ENCODE measurements at places on chromosomes 6 and 20.

DNA sequence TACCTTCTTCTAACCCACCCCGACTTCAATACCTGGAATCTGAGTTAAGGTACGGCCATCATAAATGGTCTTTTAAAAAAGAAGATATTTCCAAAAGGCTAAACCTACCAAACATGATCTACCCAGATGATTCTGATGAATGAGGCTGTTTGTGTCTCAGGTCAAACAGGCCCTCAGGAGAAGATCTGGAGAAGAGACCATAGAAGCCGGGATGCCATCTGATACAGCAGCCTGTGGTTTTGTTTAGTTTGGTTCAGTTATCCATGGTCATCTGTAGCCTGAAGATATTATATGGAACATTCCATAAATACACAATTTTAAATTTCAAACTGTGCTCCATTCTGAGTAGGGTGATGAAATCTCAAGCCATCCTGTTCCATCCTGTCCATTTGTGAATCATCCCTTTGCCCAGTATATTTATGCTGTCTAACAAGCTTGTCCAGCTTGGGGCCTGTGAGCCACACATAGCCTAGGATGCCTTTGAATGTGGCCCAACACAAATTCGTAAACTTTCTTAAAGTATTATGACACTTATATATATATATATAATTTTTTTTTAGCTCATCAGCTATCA lies 4.0 kb upstream of the CAP2 start:
- no peak for DNase-seq

GRCh38 chr6:47247227-47247797 lies 62.4 kb downstream of the TNFRSF21 start:
- peak; percentile 19 for DNase-seq

DNA sequence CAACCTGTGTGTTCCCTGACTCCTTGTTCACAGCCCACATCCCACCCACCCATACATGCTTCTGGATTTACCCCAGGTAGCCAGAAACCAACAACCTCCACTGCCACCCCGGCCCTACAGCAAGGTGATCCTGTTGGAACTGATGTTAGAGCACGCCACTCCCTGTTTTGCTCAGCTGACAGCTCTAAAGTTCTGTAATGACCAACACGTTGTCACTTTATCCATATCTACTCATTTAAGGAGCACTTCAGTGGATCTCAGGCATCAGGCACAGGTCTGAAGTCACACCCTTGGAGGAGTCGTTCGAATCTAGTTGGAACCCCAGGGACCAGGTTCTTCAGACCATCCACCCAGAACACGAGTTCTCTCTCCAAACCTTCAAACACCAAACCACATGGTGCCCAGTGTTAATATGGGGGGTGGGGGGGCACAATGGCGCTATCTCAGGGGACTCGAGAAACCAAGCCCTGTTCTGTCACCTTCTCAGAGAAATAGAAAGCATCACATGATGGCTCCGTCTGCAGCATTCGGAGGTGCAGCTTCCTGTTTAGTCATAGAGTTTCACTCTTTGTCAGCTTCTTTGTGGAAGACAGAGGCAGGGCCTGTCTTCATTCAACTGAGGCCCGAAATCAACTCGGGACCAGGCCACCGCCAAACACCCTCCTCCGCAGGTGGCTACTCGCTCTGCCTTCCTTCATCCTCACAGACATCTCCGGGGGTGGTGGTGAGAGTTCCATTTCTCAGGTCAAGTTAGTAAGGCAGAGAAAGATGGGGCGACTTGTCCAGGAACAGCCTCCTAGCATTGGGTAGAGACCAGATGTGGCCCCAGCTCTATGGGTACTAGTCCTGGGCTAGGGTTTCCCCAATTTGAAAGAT lies 142.2 kb downstream of the NFATC2 start:
- DNase-seq = no peak

GRCh38 chr6:109896341-109896740 lies 81.8 kb upstream of the GPR6 start:
- DNase-seq = no peak

GRCh38 chr6:71529769-71530168 lies 241.2 kb downstream of the OGFRL1 start:
- no peak for DNase-seq

DNA sequence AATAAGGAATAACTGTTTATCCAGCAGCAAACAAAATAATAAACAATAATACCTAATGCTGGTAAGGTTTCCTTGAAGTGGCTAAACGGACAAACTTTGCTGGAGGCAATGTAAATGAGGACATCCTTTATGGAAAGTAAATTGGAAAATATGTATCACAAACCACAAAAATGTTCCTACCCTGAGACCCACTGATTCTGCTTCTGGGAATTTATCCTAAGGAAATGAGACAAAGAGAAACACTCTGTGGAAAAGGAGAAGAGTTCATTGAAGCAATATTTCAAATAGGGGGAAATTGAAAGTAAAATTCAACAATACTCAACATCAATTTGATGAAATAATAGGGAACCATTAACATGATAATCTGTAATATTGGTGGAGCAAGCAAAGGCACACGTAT lies 37.9 kb downstream of the MAFB start:
- no peak for DNase-seq

DNA sequence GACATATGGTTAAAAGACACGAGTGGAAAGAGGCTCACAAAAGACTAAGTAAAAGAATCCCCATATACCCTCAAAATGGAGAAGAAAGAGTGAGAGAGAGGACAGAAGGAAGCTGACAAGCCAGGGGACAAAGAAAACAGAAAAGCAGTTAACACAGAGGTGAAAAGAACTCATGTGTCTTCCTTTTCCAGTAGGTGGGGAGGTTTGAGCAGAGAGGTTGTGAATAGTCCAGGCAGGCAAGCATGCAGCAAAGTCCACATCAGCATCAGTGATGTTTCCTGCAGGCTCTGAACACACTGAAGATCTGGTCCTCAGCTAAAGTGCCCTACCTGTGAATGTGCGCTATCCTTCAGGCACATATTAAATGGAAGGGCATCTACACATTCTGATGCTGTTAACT lies 196.5 kb upstream of the IRAK1BP1 start:
- DNase-seq = no peak

DNA sequence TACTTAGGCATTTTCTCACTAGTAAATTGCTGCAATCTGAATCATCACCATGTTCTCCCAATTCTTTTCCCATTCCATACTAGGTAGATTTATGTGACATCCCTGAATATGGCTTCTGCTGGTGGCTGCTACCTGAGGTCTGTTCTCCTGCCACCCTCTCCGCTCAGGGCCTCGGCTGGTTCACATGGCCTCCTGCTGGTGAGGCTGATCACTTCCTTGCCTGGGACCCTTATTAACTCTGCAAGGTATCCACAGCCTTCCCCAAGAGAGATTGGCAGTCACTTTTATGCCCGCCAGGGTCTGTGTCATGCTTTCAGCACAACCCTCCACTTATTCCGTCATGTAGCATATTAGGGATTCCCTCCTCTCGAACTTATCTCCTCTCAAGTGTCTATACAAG lies 424.5 kb upstream of the FLRT3 start:
- no peak for DNase-seq

DNA sequence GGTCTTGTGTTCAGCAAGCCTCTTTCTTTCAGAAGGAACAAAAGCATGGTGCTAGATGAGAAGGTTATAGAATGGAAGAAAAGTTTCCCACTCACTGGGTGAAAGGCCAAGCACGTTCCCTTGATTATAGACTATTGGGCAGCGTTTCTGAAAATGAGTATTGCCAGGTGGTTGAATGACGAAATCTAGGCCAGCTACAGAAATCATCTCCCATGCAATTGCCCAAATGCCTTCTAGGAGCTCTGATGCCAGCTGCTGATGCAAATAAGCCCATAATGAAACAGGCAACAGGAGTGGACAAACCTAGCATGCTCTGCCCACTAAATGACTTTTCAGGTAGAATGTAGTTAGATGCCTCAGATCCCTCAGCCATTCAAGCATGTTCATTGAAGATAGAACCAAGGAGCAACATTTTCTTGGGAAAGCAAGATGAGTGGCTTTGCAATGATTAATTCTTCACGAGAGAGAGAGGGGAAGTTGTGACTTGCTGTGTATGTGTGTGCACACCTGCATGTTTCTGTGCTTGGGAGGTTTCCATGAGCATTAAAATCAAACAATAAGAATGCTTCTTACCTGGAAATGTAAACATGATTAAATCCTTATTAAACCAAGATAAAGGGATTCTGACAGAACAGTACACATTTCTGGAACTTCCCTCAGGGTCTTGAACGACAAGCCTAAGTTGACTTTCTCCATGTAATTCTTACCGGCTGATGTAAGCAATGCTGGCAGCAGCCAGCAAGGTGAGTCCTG lies 43.6 kb downstream of the ADTRP start:
- no peak for DNase-seq

DNA sequence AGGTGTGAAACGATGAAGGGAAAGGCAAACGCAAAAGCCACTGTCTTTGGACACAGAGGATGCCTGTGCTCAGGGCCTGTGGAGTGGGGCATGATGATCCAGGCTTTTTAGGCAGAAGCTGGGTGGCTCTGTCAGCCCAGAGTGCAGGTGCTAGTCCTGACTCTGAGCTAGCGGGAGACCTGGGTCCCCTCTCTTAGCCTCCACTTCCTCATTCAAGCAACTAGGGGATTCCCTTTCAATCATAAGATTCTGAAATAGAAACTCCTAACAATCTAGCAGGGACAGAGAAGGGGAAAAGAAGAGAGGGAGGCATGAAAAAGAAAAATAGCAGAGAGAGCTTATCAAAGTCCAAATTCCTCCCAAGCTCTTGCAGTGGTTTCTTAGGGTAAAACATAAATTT lies 7.6 kb upstream of the HIVEP2 start:
- DNase-seq = no peak

- DNase-seq = no peak
These were observed 157.1 kb upstream of the THEMIS start for GRCh38 chr6:128057946-128058345.

DNA sequence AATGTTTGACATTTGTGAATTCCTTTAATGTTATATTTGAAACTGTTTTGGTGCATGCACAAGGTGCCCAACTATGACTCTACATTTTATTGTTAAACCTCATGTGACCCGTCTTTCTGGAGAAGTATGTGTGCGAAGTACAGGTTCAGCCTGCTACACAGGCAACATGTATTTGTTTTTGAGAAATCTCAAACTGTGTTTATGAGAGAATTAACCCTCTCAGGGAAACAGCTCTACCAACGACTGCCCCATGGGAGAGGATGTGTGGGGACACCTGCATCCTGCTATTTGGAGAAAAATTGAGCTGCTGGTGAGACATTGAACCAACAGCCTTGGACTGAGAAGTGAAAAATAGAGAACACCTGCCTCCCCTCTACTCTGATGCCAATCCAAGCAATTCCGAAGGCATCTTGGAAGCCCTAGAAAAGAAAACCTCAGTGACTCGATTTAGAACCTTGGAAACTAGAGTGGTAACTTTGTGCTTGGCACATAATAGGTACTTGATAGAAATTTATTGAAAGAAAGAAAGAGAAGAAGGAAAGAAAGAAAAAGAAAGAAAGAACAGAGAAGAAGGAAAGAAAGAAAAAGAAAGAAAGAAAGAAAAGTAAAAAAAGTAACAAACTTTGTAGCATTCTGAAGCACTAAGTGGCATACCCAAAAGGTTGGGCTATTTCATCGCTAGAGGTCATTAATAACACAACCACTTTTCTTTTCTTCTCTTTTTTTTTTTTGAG lies 2.9 kb upstream of the AKAP12 start:
- DNase-seq = no peak

DNA sequence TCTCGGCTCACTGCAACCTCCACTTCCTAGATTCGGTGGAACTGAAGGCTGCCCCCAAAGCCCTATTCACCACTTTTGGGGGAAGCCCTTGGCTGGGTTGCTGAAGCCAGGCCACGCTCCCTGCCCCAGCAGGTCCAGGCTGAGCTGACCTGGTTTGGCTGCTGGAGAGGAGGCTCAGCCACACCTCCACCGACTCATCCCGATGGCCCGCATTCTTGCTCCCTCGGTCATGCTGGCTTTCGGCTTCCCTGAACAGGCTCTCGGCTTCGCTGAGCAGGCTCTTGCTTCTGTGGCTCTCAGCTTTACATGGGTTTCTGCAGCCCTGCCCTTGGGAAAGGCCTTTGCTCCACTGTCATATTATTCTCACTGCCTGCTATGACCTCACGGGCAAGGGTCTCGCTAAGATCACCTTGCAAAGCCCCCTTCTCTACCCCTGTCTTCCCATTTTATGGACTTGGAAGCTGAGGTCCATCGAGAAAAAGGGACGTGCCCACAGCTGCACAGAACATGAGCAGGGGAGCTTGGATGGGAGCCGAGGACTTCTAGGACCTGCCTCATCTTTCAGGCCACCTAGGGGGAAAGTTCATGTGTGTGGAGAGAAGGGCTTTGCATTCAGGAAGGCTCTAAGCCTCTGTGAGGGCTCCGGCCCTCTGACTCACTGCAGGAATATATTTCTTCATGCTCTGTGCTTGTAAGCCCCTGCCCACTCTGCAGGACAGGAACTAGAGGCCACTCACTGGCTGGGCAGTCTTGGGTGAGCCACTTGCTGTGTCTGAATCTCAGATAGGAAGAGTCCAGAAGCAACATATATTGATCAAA lies 15.6 kb downstream of the ARHGAP40 start:
- DNase-seq = no peak

GRCh38 chr6:148979014-148979901 lies 232.4 kb downstream of the UST start:
- DNase-seq = no peak

GRCh38 chr6:33667776-33668175 lies 43.7 kb downstream of the UQCC2 start:
- no peak for DNase-seq

DNA sequence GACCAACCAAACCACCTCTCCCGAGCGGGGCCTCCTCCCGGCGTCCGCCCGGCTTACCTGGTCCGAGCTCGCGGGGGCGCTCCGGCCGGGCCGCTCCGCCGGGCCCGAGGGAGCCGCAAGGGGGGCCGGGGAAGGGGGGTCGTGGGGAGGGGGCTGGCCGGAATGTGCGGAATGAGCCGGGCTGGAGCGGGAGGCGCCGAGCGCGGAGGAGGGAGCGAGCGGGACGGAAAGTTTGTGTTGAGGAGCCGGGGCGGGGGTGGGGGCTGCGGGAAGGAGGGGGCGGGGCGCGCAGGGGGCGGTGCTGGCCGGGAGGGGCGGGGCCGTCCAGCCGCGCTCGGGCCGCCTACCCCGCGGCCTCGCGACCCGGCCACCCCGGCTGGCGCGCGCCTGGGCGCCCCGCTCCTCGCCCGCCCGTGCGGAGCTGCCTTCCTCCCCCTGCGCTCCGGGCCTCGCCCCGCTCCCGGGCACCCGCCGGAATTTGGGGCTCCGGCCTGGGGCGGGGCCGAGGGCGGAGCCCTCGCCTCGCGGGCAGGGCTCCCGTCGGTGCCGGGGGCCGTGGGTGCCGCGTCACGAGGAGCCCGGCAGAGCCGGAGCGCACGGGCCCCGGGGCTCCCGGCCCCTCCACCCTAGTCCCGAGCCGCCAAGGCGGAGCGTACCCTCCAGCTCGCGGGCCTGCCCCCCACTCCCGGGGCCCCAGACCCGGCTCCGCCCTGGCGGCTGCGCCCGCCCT lies at the start of gene TEAD3:
Gene TEAD3, minus strand, starts transcription at position 239 of the 730 bp plus-strand sequence.
- no peak for DNase-seq

GRCh38 chr6:35603326-35604202 lies 85.2 kb downstream of the FKBP5 start:
- no peak for DNase-seq

DNA sequence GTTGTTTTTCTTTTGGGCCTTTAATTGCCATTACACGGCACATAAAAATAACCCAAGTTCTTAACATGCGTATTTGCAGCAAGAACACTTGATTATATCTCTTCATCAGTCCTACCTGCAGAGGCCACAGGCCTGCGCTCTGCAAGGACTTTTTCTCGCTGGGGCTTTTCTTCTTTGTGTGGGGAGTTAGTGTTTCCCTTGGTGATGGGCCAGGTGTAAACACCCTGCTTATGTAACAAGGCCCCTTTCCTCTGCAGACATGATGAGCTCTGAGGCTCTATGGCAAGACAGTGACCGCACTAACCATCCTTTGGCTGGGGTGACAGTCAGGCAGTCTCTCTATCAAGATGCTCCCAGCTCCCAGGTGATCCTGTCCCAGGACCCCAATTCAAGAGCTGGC lies 97.8 kb upstream of the PCSK2 start:
- no peak for DNase-seq

Measured in putamen (tissue), 1 donor.